Activated CD4-positive, alpha-beta T cell treated with anti-CD3 and anti-CD28 coated beads for 1 hour (primary cell): ENCODE measurements at places on chromosomes 7 and 10.

DNA sequence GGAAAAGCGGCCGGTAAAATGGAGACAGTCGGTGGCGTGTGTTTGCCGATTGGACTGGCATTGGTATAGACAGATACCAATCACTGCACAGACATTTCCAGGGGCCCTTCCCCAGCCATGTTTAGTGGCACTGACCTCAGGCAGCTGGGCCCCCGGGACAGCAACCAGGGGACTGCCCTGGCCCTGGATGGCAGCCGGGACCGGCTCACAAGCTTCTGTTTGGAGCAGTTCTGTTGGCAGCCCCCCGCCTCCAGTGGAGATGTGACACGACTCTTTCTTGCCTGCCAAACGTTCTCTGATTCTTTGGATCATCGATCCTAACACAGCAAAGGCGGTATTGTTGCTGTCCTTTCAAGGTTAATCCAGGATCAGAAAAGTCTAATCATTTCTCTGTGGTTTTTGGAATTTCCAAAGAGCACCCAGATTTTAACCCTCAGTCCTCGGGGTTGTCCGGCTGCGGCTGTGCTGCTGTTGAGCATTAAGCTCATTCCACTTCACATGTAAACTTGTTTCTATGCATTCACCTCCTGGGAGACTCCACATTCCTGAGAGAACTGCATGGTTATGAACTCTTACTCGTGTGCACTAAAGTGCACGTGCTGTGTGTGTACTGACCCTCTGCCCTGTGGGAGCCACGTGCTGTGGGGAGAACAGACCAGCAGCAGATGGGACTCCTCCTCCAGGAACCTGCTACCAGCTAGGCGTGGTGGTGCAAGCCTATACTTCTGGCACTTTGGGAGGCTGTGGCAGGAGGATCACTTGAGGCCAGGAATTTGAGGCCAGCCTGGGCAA is 46.0 kb downstream of the FOXK1 start:
- DNase-seq: no peak

GRCh38 chr10:129410688-129411392 is 56.2 kb upstream of the MGMT start:
- DNase-seq: no peak

DNA sequence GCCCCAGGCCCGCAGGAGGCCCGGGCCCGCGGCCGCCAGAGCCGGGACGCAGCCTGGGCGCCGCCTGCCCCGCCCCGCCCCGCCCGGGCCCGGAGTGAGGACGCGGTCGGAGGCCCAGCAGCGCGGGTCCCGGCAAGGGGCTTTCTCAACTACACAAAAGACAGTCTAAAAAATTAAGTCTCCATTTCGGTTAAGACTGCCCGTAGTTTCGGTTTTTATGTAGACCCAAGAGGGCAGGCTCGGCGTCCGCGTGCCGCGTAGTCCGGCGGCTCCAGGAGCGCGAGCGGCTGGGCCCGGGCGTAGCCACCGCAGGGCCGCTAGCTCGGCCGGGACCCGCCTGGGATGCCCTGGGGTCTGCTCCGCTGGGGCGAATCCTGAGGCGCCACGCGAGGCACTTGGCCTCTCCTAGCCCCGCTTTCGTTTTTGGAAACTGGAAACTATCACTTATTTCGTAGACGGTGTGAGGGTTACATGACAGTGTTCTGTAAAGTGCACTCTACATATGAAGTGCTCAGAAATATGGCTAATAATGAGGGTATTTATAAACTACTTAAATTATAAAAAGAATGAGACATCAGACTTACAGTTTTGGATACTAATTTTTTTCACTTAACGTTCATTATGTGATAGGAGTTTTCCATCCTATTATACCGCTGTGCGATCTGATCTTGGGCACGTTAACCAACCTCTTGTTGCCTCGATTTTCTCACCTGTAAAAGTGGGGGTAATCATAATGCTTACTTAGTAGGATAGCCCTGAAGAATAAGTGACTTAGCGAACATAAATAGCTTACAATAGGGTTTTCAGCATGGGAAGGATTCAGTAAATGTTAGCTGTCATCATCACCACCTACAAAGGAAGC is 573 bp downstream of the BLVRA start:
- DNase-seq: peak; percentile 24

DNA sequence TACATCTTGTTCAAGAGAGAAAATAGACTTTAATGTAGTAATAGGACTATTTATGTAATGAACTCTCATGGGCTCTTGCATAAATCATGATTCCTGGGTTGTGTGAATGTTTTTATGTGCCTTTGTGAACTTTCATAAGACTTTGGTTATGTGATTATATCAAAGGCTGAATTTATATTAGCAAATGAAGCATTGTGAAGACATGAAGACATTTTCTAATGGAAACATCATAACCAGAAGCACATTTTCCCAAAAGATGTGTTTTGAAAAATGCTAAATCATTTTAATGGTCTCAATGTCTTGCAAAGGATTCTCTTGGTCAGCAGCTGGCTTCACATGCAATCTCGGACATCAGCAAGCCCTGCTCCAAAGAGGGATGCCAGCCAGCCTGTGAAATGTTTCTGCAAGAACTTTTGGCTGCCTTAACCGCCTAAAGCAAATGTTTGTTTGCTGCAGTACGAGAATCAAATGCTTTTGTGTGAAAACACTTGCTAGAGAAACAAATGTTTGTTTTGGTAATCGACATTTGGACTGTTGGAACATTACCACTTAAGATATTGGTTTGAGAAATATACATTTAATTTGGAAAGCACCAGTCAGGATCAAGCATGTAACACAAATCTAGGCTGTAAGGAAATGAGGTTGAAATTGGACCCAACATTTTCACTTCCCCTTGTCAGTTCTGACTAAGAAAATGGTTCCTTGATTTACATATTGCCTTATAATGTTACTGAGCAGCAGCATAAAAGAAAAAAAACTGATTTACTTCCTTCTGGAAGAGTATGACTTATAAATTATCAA is 102.1 kb downstream of the RTKN2 start:
- no peak for DNase-seq

DNA sequence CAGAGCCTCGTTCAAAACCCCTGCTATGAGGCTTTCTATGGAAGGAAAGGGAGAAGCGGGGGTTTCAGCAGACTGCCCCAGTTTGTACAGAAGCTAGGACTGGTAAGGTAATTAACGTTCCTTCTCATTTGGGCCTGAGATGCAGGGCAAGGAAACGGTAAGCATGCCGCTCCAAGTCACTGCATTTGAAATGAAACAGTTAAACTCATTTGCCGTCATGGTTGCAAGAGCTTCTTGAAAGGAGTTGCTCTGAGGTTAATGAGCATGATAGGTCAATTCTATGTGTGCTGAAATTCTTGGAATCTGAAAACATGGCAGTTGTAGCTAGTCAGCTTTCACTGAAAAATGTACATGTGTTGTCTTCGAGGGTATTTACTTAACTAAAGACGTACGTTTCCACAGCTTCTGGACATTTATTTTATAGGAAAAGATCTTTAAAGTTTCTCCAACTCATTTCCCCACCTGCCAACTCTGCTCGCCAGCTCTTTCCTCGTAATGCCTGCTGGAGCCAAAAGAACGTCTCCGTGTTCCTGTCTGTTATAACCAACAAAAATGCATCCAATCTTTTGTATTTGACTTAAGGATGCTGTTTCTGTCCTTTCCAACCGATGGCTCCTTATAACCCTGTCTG is 73.3 kb downstream of the ADAM12 start:
- DNase-seq: no peak

- no peak for DNase-seq
Observed at GRCh38 chr7:122709930-122710646, 7.4 kb upstream of the RNF148 start.

DNA sequence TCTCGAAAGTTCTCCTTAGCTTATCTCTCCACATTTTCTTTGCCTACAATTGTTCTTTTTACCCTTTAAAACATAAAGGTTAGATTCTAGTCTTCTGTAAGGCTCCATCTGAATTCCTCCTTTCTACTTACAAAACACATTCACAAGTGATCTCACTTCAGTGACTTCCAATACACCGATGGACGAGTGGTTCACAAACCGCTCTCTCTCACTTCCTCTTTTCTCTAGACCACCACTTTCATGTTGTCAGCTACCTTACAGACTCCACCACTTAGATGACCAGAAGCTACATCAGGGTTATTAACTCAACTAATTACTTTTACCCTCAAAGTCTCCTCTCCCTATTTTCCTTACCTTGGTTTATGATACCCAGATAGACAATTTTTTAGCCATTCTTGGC is 11.8 kb downstream of the MET start:
- no peak for DNase-seq

GRCh38 chr7:43211286-43211685 is 98.8 kb downstream of the HECW1 start:
- no peak for DNase-seq

DNA sequence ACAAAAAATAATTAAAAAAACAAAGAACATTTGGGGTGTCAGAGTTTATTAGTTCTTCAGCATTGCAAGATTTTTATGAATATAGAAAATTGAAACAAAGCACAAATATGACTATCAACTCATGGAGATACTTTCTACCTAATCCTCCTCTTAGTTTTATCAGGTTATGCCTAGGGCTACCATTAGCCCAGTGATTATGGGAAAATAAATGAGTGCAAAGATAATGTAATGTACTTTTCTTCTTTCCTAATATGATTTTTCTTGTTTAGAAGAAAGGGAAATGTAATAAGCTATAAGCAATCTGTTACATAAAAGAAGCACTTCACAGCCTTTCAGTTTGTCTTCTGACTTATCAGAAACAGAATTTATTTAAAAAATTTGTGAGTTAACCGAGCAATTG is 676.8 kb downstream of the SORCS1 start:
- DNase-seq: no peak

- DNase-seq: no peak
Observed at GRCh38 chr10:58932126-58932525, 244.3 kb upstream of the PHYHIPL start.

- DNase-seq: no peak
Observed at GRCh38 chr7:91549878-91550277, 285.6 kb downstream of the FZD1 start.

DNA sequence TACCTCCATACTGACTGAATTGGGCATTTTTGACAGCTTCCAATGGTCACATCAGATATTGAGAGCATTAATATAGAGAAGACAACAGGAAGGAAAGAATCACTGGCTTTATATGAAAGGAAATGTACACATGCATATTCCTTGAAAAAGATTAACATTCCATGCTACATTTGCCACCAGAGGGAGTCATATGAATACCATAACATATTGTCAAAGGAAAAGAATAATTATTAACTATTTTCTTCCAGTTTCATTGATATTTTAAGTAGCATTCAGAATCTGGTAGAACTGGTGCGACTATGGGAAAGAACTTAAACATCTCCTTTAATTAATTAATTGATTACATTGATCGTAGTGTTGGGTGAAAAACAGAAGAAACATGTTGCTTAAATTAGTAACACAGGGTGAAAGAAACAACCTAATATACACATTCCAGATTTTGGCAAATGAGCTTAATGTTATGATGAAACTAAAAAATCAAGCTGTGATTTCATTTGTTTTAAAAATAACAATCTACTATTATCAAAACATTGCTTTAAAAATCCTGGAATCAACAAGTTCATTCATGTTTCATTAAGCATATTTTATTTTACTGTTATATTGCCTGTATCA is 71.5 kb downstream of the GPR85 start:
- DNase-seq: no peak

DNA sequence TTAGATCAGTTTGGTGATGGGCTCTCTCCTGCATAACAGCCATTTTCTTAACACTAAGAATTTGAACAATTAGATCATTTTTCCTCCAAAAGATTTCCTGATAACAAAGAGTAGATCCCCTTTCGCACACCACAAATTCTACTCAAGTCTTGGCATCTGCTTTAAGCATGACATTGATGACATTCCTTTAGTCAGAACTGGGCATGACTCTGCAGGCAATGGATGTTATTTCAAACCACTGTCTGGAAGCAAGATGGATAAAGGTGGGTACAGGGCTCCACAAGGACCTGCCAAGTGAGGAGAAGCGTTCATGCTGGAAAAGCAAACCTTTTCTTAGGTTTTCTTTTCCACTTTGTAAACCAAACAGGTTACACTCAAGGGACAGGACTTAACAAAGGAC is 123.5 kb downstream of the GLCCI1 start:
- no peak for DNase-seq

DNA sequence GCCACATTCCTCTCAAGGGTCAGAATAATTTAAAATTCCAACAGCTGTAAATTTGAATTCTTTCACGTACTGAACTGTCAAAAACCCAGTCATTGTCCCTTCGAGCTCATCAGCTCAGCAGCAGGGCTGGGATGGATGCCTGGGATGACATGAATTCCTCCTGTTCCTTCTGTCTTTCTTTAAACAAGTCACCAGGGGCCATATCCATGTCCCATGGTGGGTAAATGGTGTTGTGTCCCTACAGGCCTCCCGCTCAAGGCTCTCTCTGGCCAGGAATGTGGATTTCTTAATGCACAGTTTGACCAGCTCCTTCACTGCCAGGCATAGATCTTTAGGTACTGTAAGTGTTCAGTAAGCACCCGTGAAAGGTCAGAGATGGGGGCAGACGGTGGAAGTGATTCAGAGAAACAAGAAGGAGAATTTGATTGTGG is 13.8 kb upstream of the TECPR1 start:
- DNase-seq: no peak

DNA sequence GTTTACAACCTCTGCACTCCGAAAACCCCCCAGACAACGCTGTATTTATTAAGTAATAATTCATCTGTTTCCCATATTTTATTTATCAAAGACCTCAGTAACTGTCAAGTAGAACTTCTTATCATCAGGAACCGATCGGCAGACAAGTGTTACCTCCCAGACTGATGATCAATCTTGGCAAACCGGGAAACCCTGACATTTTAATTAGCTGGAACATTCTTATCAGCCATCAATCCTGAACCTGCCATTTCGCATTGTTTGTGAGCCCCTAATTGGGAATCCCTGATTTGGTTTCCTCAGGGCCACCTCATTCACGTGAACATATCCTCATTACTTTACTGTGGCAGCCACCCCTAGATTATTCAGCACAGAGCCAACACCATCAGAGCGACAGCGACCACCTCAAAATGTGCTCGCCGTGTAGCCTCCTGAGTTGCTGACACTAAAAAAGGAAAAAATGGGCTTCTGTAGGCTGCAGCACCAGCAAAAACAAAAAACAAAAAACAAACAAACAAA is 93.6 kb upstream of the SDK1 start:
- no peak for DNase-seq

DNA sequence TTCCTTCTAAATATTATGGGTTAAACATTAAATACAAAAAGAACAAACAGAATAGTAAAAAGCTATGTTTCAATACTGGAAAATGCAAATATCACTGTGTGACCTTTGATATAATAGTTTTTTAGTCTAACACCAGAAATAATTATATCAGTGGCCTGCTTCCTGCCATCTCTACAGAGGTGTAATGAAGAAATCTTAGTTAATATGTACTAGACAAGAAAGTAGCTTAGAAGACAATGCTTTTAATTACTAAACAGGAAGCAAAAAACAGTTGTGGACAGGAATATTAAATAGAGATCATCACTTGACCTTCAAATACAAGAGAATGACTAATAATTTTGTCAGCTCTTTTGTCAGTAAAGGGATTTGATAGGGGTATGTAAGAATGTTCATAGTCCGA is 47.4 kb upstream of the LRRN3 start:
- DNase-seq: no peak

DNA sequence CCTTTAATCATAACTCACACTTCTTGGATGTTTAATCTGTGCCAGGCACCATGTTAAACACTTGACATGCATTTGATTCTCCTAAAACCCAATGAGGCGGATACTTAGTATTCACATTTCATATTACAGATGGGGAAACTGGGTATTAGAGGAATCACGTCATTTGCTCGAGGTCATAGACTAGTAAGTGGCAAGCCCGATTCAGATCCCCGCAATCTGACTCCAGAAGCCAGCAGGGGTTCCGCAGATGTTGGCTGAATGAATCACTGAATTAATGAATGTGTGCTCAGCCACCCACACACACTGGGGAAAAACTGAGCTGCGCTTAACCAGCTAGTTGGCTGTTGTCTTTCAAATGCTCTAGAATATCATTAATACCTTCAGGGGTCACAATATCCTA is 22.5 kb upstream of the ENO4 start:
- DNase-seq: no peak
